ENCODE measurements at places on chromosomes 1 and 21.

GRCh38 chr1:12690156-12690555 is 25.8 kb upstream of the AADACL3 start:
- DNase-seq = no peak

DNA sequence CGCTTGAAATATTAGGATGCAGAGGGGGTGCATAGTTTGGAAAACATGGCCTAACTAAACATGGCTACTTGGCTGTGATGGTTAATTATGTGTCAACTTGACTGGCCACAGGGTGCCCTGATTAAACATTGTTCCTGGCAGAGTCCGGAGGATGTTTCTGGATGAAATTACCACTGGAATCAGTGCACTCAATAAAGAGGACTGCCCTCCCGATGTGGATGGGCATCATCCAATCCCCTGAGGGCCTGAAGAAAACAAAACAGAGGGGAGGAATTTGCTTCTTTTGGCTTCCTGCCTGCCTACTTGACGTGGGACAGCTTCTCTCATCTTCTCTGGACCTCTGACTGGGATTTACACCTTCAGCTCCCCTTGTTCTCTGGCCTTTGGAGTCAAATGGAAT is 79.1 kb upstream of the KCNE2 start:
- DNase-seq = no peak

DNA sequence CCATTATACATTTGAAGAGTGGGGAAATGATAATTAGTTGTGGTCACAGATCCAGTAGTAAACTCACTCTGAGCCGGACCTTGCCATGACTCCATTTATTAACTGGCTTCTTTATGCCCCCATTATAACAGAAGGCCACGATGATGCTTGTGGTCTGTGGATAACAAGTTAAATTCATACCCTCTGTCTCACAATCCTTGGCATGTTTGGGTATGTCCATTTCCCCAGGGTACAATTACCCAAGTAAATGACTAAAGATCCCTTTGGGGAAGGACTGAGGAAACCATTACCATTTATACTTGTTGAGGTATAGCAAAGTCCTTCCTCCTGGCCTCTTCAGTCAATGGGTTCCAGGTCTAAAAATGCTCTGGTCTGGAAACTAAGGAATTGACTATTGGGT is 7.3 kb upstream of the USP1 start:
- no peak for DNase-seq

DNA sequence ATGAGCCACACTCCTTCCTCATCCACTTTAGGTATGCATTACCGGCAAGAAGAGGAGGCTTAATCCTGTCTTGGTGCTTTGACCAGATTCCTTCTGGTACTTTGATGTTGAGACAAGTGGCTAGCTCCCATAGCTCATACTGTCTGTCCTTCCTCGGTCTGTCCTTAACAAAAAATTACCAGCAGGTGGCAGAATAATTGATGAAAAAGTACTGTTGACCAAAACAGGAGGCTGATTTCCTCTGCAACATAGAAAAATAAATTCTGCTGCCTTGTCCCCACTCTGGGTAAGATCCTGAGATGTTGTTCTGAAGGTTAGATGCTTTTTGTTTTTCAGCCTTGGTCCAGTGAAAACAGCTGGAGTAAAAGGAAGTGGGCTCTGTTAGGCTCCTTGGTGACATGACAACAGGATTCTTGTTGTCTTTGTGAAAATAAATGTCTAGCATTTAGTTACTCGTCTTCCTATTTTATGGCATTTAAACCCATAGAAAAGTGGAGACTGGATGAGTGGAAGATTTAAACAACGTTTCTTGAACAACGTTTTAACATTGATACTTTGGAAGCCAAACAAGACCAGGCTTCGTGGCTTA is 11.2 kb upstream of the HJV start:
- no peak for DNase-seq

GRCh38 chr1:202571719-202572339 is 138.4 kb downstream of the SYT2 start:
- no peak for DNase-seq
